K562 (cell line): ENCODE measurements at places on chromosomes 3 and 15. TPM values are rescaled to one million over a fixed set of nuclear protein-coding genes. Genes with fewer than 3 reads are reported as not detected.

The PSTPIP1 gene
- total RNA-seq, result 0.58 TPM in 1 of 2 replicates, not detected in the other

The TMC3 gene
- not detected in 2 replicates for total RNA-seq

The MUC20 gene
- total RNA-seq, result 0.16 and 0.25 TPM in 2 replicates

The GCHFR gene
- 31.9 and 37.3 TPM in 2 replicates for total RNA-seq

The SLC22A14 gene
- not detected in 2 replicates for total RNA-seq

DNA sequence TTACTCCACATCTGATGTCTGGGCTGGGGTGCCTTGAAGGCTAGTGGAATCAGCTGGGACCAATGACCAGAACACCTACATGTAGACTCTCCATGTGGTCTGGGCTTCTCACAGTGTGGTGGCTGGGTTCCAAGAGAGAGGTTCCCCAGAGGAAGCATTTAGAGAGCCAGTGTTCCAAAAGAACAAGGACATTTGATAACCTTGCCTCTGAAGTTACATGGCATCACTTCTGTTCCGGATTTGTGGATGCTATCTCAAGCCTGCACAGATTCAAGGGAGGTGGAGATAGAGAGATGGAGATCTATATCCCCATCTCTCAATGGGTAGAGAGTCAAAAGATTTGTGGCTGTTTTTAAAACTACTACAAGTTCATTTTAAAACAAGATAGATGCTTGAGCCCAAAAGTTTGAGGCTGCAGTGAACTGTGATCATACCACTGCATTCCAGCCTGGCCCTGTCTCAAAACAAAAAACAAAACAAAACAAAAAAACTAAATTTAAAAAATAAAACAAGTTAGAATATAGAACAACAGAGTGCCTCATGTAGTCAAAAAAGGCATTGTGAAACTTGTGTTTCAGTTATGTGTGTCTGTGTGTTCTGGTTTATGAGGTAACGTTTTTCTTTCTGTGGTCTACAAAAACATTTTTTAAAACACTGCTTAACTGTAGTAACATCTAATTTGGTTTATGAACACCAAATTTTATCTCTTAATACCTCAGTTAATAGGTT lies 44.8 kb downstream of the PDE8A start:
- DNase-seq, result no peak

DNA sequence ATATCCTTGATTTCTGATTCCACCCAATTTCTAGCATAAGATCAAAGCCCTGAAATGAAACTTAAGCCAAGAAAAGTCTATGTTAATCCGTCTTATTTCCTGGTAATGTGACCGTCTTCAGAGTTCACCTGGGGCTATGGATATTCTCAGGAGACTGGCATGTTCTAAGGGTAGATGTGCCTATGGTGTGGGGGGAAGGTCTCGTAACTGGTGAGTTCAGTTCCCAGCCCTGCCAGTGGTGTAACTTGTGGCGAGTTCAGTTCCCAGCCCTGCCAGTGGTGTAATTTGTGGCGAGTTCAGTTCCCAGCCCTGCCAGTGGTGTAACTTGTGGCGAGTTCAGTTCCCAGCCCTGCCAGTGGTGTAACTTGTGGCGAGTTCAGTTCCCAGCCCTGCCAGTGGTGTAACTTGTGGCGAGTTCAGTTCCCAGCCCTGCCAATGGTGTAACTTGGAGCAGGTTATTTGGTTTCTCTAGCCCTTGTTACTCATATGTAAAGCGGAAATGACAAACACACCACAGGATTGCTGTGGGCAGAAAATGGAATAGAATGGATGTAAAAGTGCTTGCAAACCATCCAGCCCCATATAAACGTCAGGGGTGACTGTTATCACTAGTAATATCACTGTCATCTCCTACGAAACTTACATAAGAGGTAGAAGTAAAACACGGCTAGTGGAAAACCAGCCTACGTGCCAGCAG lies 30.4 kb downstream of the SLC51A start:
- no peak for DNase-seq

DNA sequence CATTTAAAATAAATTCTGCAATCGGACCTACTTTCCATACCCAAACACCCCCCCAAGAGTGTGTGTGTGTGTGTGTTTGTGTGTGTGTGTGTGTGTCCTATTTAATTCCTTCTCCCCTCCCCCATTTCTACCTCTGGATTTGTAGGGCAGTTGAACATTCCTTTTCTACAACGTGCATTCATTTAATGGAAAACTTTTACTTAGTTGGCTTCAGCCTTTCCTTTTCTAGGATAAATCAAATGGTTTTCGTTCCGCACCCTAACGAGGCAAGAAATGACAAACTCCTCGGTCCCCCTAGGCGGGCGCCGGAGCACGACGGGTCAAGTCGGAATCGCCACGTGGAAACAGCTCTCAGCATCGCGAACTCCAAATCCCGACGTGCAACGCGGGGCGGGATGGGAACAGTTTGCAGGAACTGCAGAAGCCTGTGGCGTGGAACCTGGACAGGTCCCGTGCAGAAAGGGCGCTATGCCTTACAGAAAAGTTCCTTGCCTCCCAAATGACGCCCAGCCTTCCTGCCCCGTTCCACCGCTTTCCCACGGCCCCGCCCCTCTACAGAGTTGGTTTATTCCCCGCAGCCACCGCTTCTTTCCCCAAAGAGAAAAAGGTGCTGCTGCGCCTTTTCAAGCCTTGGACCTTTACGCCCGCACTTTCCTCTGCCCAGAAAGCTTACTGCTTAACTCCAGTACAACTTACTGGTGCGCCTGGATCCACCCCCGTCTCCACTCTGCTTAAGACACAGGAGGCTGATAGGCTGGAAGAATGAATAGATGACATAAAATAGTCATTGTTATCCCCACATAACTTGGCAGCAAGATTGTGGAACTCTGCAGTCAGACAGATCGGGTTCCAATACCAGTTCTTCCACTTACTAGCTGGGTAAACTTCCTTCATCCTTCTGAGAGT lies 1.1 kb upstream of the EIF2B5 start:
- DNase-seq, result peak; percentile 61

DNA sequence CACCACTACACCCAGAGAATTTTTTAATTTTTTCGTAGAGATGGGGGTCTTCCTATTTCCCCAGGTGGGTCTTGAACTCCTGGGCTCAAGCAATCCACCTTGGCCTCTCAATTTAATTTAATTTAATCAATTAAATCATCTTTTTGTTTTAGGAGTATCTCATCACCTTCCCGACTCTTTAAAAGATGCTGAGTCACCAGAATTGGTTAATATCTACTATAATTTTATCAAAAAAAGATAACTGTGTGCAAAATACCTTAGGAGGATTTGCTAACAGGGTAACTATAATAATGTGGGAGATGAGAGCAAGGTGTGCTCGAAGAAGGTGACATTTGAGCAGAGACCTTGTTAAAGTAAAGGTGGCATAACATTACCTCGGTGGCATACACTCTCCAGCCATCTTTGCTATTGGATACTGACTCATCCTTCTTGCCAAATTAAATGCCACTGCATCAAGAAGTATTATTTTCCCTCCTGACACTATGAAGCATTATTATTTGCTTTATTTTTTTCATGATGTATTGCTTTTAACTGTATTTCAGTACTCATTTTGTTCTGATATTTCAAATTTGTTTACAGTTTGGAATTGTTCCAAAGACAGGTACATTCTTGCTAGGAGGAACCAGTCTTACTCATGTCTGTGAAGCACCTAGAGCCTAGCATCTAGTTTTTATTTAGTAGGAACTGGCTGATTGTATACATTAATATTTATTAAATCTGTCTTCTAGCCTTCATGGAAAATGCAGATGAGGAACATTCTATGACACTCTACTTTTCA lies 200.7 kb downstream of the MBNL1 start:
- no peak for DNase-seq

DNA sequence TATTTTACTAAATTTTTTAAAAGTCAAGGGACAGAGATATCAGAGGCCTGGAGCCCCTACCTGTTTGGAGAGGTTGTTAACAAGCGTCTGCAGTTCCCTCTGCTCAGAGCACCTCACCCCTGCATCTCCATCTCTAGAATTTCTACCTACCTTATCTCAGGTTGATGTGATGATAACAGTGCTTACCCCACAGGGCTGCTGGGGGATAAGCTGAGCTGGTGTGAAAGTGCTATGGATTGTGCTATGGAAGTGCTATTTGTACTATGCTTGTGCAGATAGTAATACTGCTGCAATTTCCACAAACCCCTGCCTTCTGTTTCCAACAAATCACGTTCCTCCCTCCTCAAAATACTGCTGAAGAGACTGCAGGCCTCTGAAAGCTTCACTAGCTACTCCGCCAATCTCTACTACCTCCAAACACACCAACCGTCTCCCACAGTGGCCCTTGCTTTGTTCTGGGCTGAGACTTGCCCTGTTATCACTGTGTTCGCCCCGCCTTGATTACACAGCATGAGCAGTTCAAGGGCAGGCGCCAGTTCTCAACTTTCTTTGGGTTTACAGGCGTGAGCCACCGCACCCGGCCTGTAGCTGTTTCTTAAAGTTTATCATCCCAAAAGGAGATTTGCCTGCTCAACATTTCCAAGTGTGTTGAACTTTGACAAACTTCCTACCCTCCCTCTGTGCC lies 28.4 kb upstream of the PARL start:
- no peak for DNase-seq

- DNase-seq, result no peak
These were observed 35.8 kb downstream of the GLDN start for GRCh38 chr15:51377038-51377786.

GRCh38 chr15:78088773-78089080 lies 3.6 kb upstream of the SH2D7 start:
- DNase-seq, result no peak

DNA sequence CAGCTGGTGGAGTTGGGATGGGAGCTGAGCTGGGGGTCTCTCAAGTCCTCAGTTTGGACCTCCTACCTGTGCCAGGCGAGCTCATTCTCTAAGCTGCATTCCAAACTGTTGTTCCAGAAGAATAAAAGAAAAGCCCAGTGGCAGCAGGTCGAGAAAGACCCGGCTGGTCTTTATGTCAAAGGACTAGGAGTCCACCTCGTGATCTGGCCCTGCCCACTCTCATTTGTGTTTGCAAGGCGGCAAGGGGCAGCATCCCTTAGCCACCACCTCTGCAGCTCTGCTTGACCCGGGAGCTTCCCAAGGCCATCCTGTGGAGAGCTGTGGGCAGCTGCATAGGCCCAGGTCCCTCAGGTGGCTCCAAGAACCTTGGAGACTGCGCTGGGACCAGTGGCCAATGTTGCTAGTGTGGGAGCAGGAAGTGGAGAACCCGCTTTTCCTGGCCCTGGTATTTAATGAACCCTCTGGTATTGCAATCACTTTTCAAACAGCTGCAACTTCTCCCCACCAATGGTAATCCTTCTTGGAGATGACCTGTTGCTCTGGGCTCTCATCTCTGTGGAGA lies 30.9 kb downstream of the KY start:
- DNase-seq, result no peak

GRCh38 chr3:50154840-50155490 lies at the start of gene SEMA3F:
SEMA3F (plus strand) TSS chr3:50155324; CDS start chr3:50159623, 4,299 bp downstream.
- peak; percentile 91 for DNase-seq

DNA sequence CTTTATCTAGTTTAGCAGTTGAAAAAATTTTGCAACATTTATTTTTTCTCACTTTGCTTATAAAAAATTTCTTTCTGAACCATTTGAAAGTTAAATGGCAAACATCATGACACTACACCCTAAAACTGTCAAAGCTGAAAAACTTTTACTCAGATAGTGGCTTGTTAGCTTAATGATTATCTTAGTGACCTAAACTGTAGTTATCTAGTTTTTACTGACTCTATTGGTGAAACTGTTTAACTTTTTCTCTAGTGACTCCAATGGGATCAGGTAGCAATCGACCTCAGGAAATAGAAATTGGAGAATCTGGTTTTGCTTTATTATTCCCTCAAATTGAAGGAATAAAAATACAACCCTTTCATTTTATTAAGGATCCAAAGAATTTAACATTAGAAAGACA lies 13.3 kb downstream of the FBXO22 start:
- DNase-seq, result no peak

DNA sequence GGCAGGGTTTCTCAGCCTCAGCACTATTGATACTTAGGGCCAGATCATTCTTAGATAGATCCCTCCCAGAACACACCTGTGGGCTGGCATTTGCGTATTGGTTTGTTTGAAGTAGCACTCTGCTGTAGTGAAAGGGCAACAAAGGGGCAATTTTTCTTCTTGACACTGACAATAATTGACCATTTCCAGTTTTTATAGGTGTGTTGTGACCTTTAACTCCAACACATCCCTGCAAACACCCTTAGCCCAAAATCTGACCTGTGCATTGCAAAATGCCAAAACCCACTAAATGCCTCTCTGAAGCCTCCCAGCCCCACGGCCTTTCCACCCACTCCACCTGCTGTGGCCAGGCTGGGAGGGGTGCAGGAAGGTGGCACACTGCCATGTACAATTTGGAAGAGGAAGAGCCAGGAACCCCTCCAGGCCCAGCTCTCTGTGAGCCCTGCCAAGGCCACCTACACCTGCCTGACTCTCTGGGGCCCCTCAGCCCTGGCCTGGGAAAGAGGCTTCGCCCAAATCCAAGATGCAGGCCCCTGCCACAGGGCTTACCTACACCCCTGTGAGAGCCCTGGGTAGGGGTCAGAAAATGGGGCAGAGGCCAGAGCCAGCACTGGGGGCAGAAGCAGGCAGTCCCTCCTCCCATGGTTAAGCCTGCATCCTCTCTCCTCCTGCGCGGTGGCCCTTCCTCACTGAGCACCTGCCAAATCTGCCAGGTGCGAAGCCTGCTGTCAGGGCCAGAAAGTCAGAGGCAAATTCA lies 9.6 kb upstream of the CYP11A1 start:
- no peak for DNase-seq
